ENCODE measurements at places on chromosomes 13 and 19. TPM values are rescaled to one million over a fixed set of nuclear protein-coding genes. Genes with fewer than 3 reads are reported as not detected.

GRCh38 chr13:45209229-45209628 is 8.4 kb upstream of the KCTD4 start:
- DNase-seq: no peak

The ERICH4 gene
- total RNA-seq: not detected

The KLK3 gene
- total RNA-seq: not detected

DNA sequence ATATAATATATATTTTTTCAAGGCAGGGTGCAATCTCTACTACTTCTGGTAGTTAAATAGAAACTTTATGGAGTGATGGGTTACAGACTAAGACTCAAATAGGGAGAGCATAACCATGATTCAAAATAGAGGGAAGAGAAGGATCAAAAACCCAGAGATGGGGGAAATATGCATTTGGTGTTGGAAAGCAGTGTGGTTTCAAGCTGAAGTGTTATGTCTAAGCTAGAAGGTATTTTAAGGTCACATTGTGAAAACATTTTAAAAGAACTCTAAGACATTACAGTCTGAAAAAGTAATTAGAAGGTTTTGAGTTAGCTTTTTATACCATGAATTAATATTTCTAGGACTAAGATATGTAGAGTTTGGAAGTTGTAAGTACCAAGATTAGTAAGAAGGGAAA is 2741.4 kb downstream of the PCDH9 start:
- DNase-seq: no peak

The C19orf18 gene
- total RNA-seq: 0.36 TPM

All from osteoblast (primary cell).